RCC 7860 (cell line): ENCODE measurements at places on chromosomes 4 and X.
A peak's percentile ranks its signal among the peaks of the same experiment; 100 is the strongest.

DNA sequence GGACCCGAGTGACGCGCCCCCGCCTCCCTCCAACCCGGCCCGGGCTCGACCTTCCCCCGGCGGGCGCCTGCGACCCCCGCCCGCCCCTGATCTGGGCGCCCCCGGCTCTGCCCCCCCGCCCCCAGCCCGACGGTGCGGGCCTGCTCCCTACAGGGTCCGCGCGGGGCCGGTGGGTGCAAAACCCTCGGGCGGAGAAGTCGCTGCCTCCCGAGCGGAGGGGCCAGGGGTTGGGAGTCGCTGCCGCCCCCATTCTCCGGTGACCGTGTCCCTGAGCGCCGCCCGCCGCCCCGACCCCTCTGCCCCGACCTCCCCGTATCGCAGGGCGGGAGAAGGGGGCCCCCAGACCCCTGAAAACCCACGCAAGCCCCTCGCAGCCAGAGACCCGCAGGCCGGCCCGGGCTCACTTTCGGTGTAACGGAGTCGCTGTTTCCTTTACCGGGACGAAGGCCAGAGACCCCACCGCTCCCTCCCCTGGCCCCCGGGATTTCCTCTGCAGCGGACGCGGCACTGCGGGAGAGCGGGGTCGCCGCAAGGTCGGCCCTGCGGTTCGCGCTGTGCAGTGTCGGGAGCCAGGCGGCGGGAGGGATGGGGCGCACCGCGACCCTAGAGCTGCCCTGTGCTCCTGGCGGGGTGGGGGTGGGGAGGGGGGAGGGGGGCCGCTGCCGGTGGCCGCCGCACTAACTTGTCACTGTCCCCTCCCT is 729 bp upstream of the CPLX1 start:
- DNase-seq, result no peak

DNA sequence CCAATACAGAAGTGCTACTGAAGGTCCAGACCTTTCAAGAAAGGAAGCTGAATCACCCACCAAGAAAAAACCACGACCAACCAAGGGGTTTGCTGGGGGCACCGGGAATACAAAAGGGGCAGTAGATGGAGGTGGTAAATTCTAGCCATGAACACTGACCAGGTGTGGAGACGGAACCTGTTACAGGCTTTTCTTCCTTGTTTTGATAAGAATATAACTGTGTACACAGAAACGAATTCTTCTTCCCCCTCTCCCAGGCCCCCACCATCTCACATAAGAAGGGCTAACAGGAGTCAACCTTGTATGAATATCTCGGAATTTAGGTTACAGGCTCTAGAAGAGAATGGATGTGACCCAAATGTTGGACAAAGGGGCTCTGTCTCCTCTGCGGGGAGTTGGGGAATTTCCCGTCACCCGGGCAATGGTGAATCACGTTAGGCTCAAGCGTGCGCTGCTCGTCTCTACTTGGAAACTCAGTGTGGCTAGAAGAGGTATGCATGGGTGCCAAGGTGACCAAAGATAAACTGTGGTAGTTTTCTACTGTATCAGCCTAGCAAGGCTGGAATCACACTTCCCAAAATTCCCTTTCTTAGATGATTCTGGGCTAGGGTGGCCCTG is 87.0 kb downstream of the AFAP1 start:
- DNase-seq, result peak; percentile 87

DNA sequence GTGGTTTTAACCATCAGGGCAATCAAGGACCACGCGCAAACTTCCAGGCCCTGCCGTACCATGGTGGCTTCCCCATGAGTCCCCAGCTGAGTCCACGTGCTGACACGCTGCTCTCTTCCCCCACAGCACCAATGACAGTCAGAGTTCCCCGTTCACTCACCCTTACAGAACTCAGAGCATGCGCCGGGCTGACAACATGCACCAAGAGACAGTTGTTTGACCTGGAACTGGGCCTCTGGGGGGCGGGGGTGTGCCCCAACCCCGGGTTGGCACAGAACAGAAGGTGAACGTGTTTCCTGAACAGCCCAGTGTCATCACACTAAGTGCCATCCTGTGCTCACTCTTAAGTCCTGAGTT is 29.4 kb downstream of the IRF2 start:
- no peak for DNase-seq

DNA sequence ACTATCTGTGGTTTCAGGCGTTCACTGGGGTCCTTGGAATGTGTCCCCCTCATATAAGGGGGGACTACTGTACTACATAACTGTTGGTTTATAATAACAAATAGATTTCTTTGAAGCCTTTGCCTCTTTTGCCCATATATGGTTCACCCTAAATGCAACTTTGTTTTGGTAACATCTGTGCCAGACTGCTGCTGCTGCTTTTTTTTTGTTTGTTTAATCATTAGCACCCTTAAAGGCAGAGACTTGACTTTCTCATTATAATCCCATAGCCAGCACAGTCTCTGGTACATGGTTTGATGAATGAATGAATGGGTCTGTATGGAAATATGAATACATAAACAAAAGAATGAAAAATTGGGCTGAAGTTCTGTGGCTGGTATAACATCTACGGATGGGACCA is 80.2 kb upstream of the LHFPL1 start:
- no peak for DNase-seq

DNA sequence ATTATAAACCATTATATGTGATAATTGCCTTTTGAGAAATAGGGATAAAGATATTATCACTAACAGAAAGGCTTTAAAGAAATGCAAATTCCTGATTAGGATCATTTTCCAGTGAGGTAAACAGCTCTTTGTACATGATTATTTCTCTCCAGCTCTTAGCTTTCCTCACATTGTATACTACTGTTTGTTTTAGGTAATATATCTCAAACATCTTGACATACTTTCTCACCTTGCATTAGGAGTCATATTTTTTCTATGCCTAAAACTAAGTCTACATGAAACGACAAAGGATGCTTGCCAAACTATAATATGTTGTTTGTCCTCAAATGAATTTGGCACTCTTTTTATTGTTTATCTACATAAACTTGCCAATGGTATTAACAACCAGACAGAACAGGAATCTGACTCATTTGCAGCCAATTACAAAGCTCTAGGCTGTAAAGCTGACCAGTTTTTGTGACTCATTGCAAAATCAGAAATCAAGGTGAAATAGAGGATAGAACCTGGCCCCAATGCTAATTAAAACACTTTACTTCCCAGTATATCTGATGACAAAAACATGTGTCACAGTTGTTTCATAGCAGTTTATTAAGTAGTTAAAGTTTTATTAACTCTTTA is 107.0 kb downstream of the IQCM start:
- DNase-seq, result no peak

DNA sequence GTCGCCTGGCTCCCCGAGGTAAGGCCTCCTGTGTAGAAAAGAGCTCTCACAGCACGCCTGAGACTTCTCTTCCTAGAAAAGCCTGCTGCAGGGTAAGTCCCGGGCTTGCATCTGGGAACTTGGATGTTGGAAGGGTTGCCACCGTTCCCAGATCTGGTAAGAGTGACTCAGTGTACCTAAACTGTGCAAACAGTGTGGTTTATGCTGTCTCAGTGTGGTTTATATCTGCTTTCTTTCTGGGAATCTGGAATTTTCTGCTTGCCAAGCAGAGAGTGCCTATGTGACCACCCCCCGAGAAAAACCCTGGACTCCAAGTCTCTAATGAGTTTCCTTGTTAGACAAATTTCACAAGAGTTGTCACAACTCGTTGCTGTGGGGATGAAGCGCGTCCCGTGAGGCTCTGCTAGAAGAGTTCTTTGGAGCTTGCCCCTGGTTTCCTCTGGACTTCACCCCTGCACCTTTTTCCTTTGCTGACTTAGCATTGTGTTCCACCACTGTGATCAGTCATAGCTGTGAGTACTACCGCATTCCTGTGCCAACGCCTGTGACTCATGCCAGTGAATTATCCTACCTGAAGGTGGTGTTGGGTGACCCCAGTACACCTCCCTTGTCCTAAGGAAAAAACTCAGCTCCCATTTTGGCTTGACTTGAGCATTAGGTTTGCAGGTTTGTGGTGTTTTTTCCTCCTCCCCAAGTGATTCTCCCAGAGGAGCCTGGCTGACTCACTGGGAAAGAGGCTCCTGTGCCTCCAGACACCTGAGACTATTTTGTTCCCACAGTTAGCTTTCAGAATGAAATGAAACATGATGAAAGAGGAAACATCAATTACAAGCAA is 14.5 kb downstream of the SLC2A9 start:
- peak; percentile 95 for DNase-seq

- no peak for DNase-seq
Observed at GRCh38 chrX:95678679-95679078, 1006.0 kb upstream of the DIAPH2 start.

GRCh38 chrX:38268011-38268410 is 47.3 kb upstream of the SRPX start:
- no peak for DNase-seq

- DNase-seq, result no peak
Observed at GRCh38 chr4:75710246-75710645, 14.1 kb upstream of the USO1 start.
